ENCODE measurements at places on chromosomes 3 and 15. TPM values are rescaled to one million over a fixed set of nuclear protein-coding genes. Genes with fewer than 3 reads are reported as not detected.

Gene CD80
- polyA plus RNA-seq: not detected

Gene C2CD4A
- not detected for polyA plus RNA-seq

Gene NOX5
- polyA plus RNA-seq: not detected

Gene INKA1
- 0.45 TPM for polyA plus RNA-seq

Gene PDZRN3
- not detected for polyA plus RNA-seq

Gene ANXA2
- polyA plus RNA-seq: 561 TPM

Gene FOXL2
- polyA plus RNA-seq: not detected

Gene TRAT1
- polyA plus RNA-seq: 367 TPM

Gene SCG5
- 0.76 TPM for polyA plus RNA-seq

Gene TMC3
- polyA plus RNA-seq: 0.05 TPM
